Tibial nerve (tissue), 4 donors: ENCODE measurements at places on chromosomes 3 and 15. TPM values are rescaled to one million over a fixed set of nuclear protein-coding genes. Genes with fewer than 3 reads are reported as not detected.

DNA sequence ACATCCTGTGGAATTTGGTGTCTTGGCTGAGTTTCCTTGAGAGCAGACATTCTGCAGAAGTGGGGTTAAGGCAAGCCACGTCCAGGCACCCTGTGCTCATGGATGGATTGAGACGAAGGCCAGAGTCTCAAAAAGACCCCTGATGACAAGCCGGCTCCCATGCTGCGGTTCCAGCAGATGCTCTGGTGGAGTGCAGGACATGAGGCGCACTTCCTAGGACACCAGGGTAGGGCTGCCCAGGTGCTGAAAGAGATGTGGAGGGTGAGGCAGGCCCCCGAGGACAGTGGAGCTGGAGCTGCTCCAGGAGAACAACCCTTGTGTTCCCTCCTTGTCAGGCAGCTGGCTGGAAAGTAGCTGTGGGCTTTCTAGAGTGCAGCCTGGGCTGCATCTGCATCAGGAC, 81.0 kb downstream of the ASB7 start:
- no peak for DNase-seq

Gene REC114
- total RNA-seq = not detected

GRCh38 chr15:45087513-45087912, 26.5 kb downstream of the DUOX2 start:
- no peak for DNase-seq

Gene SCG5
- not detected for total RNA-seq

Gene PLA2G4D
- total RNA-seq = not detected

GRCh38 chr15:94411846-94412245, 180.5 kb downstream of the MCTP2 start:
- no peak for DNase-seq

Gene UBXN7
- 19.0 TPM for total RNA-seq

DNA sequence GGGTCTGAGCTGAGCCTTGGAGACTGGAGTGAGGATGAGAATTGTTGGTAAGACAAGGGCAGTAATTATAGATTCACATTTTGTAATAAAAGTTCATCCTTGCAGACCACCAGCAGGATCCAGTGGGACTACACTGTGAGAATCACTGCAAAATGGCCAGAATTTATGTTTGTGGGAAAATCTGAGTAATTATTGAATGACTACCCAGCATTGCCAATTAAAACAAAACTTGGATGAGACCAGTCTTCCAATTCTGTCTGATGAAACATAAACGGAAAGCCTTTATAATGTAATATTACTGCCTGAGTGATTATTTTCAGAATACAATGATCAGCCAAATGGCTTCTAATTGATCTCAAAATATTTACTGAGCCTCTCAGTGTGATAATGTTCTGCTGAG, 323.3 kb upstream of the C2CD4B start:
- DNase-seq = no peak

DNA sequence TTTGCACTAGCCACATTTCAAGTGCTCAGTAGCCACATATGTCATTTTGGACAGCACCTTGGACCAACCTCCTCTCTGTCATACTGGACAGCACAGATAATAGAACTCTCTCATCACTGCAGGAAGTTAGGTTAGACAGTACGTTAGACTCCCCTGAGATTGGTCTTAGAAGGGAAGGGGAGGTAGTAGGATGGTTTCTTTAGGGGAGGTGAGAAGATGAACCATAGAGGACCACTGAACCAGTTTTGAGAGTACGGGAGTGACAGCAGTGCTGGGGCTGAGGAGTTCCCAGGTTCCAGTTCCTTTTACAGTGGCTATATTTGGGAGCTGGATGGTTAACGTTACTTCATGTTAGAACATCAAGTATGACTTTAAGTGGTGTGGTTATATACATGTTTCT, 7.8 kb downstream of the LRCH3 start:
- DNase-seq = no peak

Gene IFRD2
- total RNA-seq = 59.6 TPM

DNA sequence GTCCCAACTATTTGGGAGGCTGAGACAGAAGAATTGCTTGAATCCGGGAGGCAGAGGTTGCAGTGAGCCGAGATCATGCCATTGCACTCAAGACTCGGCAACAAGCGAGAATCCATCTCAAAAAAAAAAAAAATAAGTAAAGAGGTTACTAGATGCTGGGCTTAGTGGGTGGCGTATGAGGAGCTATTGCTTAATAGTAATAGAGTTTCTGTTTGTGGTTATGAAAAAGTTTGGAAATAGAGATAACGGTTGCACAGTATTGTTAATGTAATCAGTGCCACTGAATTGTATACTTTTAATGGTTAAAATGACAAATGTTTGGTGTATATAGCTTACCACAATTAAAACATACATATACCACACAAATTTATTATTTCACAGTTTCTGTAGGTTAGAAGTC, 14.7 kb upstream of the HHATL start:
- no peak for DNase-seq

DNA sequence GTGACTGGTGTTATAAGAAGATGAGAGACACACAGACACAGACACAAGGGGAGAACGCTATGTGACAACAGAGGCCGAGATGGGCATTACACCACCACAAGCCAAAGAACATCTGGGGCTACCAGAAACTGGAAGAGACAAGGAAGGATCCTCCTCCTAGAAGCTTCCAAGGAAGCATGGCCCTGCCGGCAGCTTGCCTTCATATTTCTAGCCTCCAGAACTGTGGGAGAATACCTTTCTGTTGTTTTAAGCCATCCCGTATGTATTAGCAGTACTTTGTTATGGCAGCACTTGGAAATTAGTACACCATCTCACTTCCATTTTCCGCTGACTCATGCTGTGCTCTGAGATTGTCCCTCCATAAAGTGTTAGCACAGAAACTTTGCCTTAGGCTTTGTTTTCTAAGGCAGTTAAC, 38.7 kb upstream of the CA12 start:
- DNase-seq = no peak

- no peak for DNase-seq
Observed at GRCh38 chr15:58293622-58294550, 137.9 kb upstream of the LIPC start.

- DNase-seq = no peak
Observed at GRCh38 chr15:61047783-61048182, 181.3 kb downstream of the RORA start.

Gene IL17RB
- total RNA-seq = 3.9 TPM

DNA sequence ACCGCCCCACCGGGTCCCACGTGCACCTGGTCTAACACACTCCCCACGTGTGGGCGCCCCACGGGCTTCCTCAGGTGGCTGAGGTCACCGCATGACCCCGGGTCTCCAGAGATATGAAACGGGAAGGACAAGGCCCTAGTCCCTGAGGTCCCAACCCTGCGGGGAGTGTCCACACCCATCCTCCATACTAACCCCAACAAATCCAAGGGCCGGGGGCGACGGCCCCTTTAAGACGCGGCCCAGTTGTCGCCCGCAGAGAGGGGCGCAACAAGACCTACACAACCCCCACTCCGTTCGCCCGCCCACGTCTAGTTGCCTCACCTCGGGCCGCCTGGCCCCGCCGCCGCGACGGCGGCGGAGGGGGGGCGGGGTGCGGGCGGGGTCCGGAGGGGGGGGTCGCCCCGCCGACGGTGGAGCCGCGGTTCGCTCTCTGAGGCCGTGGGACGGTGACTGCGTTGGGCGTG, 396 bp downstream of the INO80 start:
- peak; percentile 29 for DNase-seq

GRCh38 chr3:175743733-175744400, 884.7 kb downstream of the NAALADL2 start:
- DNase-seq = no peak

DNA sequence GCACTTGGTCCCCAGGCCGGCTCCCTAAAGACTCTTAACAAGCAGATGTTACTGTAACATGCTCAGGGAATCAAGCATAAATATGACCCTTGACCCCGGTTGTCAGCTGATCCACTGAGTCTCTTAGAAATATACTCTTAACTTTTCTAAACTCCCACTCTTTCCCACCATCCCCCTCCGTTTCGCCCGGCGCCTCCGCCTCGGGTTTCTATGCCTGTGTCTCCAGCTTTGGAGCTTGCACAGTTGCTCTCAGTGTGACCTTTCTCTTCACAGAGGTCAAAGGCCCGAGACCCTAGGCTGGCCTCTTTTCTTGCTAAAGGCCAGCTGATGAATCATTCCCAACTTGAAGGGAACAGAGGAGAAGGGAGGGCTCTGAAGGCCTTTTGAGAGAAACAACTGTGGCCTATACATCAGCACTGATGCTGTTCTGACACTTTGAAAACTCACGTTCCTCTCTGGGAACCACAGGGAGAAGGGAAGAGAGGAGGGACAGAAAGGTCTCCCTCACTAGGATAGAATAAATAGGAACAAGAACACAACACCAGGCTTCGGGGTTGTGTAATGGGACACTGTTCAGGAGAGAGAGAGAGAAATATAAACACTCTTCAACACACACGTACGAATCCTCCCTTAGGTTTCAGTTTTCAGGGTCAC, 484.5 kb upstream of the NR2F2 start:
- peak; percentile 28 for DNase-seq

DNA sequence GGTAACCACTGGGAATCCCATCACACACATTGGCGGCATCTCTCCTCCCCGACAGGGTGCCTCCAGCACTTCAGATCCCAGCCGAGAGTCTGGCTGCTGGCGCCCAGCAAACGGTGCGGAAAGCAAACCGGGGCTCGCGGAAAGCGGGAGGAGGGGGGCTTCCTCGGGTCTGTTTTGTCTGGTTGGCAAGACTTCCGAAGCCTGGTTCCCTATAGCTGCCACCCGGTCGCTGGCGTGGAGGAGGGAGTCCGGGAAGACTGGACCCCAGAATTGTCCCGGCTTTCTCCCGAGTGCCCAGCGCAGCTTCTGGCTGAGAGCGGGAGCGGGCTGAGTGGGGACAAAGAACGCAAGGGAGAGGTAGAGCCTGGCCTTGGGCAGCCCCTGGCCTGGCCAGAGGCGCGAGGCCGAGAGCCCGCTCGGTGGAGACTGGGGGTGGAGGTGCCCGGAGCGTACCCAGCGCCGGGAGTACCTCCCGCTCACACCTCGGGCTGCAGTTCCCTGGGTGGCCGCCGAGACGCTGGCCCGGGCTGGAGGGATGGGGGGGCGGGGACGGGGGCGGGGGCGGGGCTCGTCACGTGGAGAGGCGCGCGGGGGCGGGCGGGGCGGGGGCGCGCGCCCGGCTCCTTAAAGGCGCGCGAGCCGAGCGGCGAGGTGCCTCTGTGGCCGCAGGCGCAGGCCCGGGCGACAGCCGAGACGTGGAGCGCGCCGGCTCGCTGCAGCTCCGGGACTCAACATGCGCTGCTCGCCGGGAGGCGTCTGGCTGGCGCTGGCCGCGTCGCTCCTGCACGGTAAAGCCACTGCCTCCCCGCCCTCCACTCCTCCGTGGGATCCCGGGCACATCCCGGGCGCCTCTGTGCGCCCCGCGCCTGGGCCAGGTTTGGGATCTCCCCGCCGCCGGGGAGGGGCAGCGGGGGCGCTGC, at the start of gene CHRNA7:
CHRNA7 (plus strand) TSS at position 654 of the 920 bp plus-strand sequence; CDS start at position 734, 80 bp downstream.
- DNase-seq = no peak

GRCh38 chr3:13429631-13430291, 9.6 kb upstream of the NUP210 start:
- no peak for DNase-seq

DNA sequence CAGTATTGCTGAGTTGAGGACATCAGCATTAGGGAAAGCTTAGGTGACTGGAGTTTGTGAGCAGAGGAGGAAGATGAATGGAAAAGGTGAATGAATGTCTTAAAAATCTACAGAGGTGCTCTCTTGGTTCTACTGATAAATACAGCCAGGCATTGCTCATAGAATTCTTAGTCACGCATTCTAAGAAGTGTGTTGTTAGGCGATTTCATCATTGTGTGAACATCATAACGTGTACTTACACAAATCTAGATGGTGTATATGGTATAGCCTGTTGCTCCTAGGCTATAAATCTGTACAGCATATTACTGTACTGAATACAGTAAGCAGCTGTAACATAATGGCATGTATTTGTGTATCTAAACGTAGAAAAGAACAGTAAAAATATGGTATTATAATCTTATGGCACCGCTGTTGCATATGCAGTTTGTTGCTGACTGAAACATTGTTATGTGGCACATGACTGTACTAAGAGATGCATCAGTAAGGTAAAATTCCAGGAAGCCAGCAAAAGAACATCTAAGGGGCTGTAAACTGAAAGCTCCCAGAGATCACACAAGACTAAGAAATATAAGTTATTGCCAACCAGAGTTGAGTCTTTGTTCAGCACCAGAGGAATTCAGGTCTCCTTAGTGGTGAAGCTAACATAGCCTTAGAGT, 42.9 kb upstream of the ASB14 start:
- DNase-seq = no peak

Gene INSYN1
- total RNA-seq = 2.8 TPM

- no peak for DNase-seq
Observed at GRCh38 chr3:169305460-169305859, 358.1 kb downstream of the MECOM start.

GRCh38 chr15:60982249-60982910, 246.7 kb downstream of the RORA start:
- DNase-seq = no peak

Gene GPD1L
- total RNA-seq = 60.9 TPM

- no peak for DNase-seq
Observed at GRCh38 chr3:49716169-49716568, 3.3 kb downstream of the AMIGO3 start.

GRCh38 chr15:48765022-48765421, 45.8 kb downstream of the CEP152 start:
- no peak for DNase-seq

- DNase-seq = no peak
Observed at GRCh38 chr3:141368925-141369794, 856 bp downstream of the ZBTB38 start.
